ENCODE measurements at places on chromosomes 2 and 18. TPM values are rescaled to one million over a fixed set of nuclear protein-coding genes. Genes with fewer than 3 reads are reported as not detected.

Gene SEMA4C
- total RNA-seq, result 10.4 TPM

- DNase-seq, result no peak
These were observed 18.3 kb downstream of the NHEJ1 start for GRCh38 chr2:219142329-219142728.

GRCh38 chr18:40250236-40250635 is 1704.8 kb upstream of the PIK3C3 start:
- no peak for DNase-seq

DNA sequence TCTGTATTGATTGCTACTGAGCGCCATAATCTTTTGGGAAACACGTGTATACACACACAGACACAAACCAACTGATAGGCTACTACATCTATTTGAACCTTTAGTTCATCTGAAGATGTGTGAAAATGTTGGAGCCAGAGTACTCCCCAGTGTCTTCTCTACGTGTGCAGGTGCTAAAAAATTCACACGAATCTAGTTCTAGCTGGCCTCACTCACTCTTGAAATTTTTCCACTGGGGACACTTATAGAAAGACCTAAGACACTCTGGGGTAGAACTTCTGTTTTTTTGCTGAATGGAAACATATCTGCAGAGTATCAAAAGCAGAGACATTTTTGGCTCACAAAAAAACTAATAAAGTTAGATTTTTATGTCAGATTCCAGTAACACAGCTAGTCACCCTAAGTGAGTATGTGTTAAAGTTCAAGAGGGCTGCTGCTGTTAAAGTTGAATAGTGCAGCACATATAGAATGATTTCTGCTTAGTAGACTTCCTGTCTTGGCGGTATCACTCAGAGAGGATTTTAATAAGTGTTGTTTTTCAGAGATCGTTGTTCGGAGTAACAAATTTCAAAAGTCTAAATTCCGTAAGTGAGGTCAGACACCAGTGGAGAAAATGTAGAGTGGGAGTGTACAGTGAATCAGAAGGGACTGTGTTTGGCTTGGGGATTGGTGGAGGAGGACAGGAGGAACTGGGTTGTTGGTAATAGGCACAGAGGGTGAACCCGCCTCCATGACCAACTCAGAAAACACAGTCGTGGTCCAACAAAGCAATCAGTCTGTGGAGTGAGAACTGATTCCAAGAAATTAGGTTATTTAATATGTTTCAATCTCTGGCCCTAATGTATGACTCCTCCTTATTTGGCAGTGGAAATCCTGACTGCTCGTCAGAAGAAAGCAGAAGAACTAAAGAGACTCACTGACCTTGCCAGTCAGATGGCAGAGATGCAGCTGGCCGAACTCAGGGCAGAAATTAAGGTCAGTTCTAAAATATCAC is 43.1 kb downstream of the KCTD18 start:
- DNase-seq, result peak; percentile 69

DNA sequence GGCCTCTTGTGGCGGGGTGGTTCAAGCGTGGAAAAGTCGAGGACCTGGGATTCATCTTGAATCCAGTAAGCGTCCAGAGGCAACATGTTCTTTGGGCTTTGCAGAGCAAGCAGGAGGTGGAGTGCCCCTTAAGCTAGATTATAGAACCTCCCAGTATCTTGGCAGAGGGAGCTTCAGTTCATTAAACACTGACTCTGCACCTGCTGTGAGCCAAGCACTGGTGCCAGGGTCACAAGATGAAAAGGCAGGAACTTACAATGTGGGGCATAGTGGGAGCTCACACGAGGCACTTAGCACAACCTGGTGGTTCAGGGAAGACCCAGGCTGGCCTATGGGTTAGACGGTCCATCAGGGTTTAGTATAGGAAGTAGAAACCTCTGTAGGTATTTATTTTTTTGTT is 7.4 kb upstream of the FZD5 start:
- DNase-seq, result no peak

- no peak for DNase-seq
These were observed 7.5 kb downstream of the MBOAT2 start for GRCh38 chr2:8996006-8996405.

All from activated CD8-positive, alpha-beta T cell treated with anti-CD3 and anti-CD28 coated beads for 36 hours (primary cell).